ENCODE measurements at places on chromosomes 7 and 10. TPM values are rescaled to one million over a fixed set of nuclear protein-coding genes. Genes with fewer than 3 reads are reported as not detected.
A peak's percentile ranks its signal among the peaks of the same experiment; 100 is the strongest.

- no peak for DNase-seq
- H3K27ac ChIP-seq = no peak overlapping the region
- H3K36me3 ChIP-seq = no peaks in the 10 kb centered on the region
- H3K4me3 ChIP-seq = no peak overlapping the region
These were observed 6.2 kb downstream of the LRIT1 start for GRCh38 chr10:84235096-84235495.

Gene TMEM229A
- polyA plus RNA-seq = not detected

DNA sequence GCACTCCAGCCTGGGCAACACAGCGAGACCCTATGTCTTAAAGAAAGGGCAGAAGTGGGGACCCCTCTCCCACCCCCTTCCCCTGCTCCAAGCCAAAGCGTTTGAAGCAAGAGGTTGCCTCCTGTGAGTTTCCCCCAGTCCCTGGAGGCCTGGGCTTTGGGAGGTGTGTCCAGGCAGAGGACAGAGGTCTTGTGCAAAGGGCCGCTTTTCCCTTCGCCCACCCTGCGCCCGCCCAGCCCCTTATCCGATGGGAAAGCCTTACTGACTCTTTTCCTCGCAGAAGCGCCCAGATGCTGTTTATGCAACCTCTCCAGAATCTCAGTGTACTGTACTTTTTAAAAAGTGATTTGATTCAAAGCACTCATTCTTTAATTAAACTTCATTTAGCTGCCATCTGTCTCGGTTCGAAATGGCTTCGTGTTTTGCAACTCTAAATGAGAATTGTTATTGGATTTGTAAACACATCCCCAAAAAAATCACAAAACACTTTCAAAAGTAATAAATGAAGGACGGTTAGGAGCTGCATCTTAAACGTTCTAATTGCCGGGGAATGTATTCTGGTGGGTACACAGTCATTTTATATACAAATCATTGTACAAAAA lies 50.5 kb upstream of the GTF2I start:
- no peaks in the 10 kb centered on the region for H3K27me3 ChIP-seq
- peak overlapping the region; percentile 46 for H3K4me3 ChIP-seq
- H3K27ac ChIP-seq = peak overlapping the region; percentile 82
- H3K4me1 ChIP-seq = peaks cover 13% of the 10 kb centered on the region
- H3K36me3 ChIP-seq = no peaks in the 10 kb centered on the region

GRCh38 chr10:21584834-21585530 lies 51.0 kb downstream of the MLLT10 start:
- no peaks in the 10 kb centered on the region for H3K27me3 ChIP-seq
- H3K27ac ChIP-seq = no peak overlapping the region
- no peak overlapping the region for H3K4me3 ChIP-seq
- peaks cover 13% of the 10 kb centered on the region for H3K36me3 ChIP-seq
- no peaks in the 10 kb centered on the region for H3K4me1 ChIP-seq

Gene HTR5A
- polyA plus RNA-seq = not detected

Gene SFRP4
- polyA plus RNA-seq = 0.28 TPM

DNA sequence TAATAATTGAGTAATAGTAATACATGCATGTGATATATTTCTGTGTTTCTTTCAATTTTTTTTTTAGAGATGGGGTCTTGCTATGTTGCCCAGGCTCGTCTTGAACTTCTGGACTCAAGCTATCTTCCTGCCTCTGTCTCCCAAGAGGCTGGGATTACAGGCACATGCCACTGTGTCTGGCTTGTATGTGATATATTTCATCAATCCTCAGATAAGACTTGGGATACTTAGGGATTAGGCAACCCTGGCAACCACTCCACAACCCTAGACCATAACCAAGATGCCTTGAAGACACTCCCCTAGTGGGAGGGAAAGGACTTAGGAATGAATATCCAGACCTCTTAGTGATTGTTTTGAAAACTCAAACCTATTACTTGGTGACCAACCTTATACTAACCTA lies 154.8 kb downstream of the CCDC3 start:
- no peaks in the 10 kb centered on the region for H3K27me3 ChIP-seq
- no peak overlapping the region for H3K4me3 ChIP-seq
- DNase-seq = no peak

Gene PNLIPRP2
- not detected for polyA plus RNA-seq

DNA sequence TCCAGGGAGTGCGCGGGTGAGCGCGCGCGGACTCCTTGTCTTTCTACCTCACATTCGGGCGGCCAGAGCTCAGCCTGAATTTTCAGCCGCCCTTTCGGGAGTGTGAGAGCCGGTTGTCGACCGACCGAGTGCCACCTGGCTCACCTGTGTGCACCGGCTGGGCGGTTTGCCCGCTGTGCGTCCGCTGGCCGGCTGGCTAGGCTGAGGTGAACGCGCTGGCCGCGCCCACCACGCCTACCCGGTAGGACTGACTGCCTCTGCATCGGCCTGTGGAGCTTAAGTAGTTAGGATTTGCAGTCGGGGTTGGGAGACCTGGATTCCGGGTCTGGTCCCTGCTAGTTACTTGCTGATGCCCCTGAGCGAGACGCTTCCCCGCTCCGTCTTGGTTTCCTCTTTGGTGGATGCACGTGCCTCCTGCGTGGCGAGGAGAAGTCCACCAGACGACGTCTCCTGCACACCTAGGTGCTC lies 553 bp downstream of the TSPAN15 start:
- peaks cover 4% of the 10 kb centered on the region for H3K36me3 ChIP-seq
- peak; percentile 72 for DNase-seq
- peak overlapping the region; percentile 85 for H3K4me3 ChIP-seq
- no peaks in the 10 kb centered on the region for H3K4me1 ChIP-seq
- no peaks in the 10 kb centered on the region for H3K27me3 ChIP-seq

DNA sequence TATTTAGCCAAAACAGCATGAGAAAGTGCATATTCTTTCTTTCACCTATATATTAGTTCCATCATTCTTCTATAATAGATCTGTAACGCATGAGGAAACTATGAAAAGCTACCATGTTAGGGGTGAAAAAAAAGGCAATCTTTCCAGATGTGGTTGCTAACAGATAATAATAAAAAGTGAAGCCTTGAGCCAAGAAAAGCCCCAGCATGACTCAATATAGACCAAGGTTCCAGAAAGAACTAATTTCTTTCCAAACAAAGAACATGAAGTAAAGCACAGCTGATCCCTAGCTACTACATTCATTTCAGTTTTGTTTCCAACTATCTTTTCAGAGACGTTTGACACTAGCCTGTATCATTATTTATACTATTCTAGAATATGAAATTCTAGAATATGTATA lies 16.4 kb downstream of the ARL4A start:
- H3K4me1 ChIP-seq = no peaks in the 10 kb centered on the region
- H3K27me3 ChIP-seq = no peaks in the 10 kb centered on the region
- no peaks in the 10 kb centered on the region for H3K36me3 ChIP-seq

GRCh38 chr10:42304341-42304740 lies 334.0 kb downstream of the ZNF33B start:
- no peaks in the 10 kb centered on the region for H3K36me3 ChIP-seq
- H3K27me3 ChIP-seq = no peaks in the 10 kb centered on the region
- DNase-seq = no peak
- H3K4me3 ChIP-seq = no peak overlapping the region
- no peak overlapping the region for H3K27ac ChIP-seq

DNA sequence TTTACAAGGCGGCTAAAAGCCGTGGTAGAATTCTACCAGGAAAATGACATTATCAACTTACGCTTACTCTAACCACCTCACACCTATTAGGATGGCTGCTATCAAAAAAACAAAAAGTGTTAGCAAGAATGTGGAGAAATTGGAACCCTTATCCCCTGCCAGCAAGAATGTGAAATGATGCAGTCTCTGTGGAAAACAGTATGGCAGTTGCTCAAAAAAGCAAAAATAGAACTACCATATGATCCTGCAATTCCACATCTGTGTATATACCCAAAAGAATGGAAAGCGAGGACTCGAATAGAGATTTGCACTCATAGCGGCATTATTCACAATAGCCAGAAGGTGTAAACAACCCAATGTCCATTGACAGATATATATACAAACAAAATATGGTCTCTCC lies 61.3 kb downstream of the KIF5B start:
- no peaks in the 10 kb centered on the region for H3K27me3 ChIP-seq
- no peaks in the 10 kb centered on the region for H3K36me3 ChIP-seq
- H3K4me3 ChIP-seq = no peak overlapping the region
- DNase-seq = no peak
- no peak overlapping the region for H3K27ac ChIP-seq

DNA sequence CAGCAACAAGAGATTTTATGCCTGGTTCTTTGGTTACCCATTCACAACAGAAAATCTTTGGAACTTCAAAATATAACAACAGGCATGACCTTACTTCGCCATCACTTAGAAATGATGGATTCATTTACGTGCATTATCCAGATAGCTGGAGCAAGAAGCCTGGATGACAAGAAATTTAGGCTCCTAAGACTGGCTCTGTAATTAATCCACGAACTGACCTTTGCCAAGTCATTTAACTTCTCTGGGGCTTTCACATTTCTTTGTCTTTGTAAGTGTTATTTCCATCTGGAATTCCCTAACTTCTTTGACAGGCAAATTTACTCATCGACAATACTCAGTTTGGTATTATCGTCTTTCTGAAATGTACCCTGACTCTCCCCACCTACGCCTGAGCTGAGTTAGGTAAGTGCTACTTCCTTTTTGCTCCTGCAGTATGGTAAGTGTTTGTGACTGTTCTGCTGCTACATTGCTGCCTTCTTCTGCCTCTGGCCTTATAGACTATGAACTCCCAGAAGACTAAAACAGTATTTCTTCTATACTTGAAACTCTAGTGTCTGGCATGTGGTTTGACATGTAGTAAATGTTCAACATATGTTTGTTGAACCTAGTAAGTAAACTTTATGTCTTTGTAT lies 5.5 kb upstream of the MDFIC start:
- no peak for DNase-seq
- H3K4me3 ChIP-seq = no peak overlapping the region
- no peaks in the 10 kb centered on the region for H3K4me1 ChIP-seq
- H3K27me3 ChIP-seq = no peaks in the 10 kb centered on the region

DNA sequence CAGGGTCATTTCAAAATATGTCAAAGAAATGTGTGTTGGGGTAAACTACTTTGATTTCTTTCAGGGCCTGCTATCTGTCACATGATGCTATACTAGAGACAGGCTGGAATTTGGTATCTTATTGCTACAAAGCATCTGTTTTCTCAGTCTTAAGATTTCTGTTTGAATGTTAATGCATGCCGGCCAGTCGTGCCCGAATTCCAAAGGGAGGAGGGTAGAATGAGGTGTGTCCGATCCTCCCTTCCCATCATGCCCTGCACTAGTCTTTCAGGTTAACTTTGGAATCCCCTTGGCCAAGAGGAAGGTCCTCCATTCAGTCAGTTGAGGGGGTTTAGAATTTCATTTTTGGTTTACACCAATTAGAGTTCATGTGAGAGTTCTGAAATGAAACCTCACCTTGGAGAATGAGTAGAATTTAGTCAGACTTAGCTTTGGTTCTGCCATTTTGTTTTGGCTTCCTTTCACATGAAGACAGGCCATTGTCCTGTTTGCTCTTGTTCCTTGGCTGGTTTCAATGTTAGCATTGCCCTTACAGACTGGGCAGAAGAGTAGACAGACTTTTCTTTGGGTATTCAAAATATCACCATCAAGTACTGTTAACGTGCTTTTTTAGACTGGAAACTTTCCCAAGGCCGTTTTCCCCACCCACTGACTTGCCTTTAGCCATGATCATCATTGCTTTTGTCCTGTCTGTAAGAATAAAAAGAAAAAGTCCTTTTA lies 95.8 kb downstream of the CAMK1D start:
- no peak overlapping the region for H3K4me3 ChIP-seq
- no peaks in the 10 kb centered on the region for H3K36me3 ChIP-seq
- no peak for DNase-seq
- H3K27me3 ChIP-seq = no peaks in the 10 kb centered on the region
- H3K4me1 ChIP-seq = peaks cover 22% of the 10 kb centered on the region

DNA sequence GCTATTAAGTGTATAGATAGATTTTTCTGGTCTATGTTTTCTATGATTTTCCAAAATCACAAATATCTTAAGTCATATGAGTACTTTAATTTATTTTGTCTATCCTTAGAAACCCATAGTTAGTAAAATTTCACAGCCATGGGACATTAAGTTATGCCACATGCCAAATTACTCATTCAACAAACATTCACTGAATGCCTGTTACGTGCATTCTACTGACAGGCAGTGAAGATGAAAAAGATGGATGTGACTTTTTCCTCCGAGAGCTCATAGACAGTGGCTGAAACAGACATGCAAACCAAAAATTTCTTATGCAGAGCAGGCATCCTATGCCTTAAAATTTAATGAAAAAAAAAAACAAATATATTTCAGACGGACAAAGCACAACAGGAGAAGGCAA lies 84.9 kb downstream of the CHRM2 start:
- no peak overlapping the region for H3K4me3 ChIP-seq
- H3K27me3 ChIP-seq = no peaks in the 10 kb centered on the region
- H3K36me3 ChIP-seq = no peaks in the 10 kb centered on the region
- no peak for DNase-seq
- H3K4me1 ChIP-seq = peaks cover 27% of the 10 kb centered on the region

GRCh38 chr10:47181052-47181849 lies 118.7 kb upstream of the GDF10 start:
- no peak overlapping the region for H3K27ac ChIP-seq
- H3K36me3 ChIP-seq = no peaks in the 10 kb centered on the region
- no peak for DNase-seq
- H3K4me3 ChIP-seq = no peak overlapping the region

DNA sequence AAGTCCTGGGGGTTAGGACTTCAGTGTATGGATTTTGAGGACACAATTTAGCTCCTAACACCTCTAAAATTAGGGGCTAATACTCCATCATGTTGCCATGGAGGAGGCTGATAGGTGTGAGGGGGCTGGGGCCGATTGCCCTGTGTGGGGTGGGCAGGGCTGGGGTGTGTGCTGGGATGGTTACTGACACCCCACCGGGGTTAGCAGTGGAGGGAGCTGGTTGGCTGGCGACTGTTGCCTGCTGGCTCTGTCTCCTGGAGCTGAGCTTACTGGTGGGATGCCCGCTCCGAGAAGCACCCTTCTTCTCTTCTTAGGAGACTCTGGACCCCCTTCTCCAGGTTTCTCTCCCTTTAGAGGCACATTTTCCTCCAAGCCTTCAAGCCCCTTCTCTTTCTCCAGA lies 22.2 kb upstream of the SH2D4B start:
- H3K4me1 ChIP-seq = no peaks in the 10 kb centered on the region
- DNase-seq = peak; percentile 40
- H3K27ac ChIP-seq = no peak overlapping the region
- H3K27me3 ChIP-seq = no peaks in the 10 kb centered on the region
- H3K36me3 ChIP-seq = peaks cover 56% of the 10 kb centered on the region
- no peak overlapping the region for H3K4me3 ChIP-seq

DNA sequence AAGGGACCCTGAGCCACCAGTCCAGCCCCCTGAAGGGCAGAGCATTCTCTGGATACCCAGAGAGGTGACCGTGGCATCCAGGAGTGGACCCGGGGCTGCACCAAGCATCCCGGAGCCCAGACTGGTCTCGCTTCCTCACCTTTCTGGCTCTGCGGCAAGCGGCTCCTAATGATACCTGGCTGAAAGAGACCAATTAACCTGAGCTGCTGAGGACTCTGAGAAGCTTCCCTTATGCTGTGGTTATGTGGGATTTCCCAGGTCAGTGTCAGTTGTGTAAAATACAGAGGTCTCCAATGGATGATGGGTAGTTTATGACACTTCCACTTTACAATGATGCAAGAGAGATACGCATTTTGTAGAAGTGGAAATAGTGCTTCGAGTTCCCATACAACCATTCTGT lies 51.5 kb downstream of the PFKFB3 start:
- no peaks in the 10 kb centered on the region for H3K4me1 ChIP-seq
- no peaks in the 10 kb centered on the region for H3K36me3 ChIP-seq
- no peak overlapping the region for H3K27ac ChIP-seq
- no peak overlapping the region for H3K4me3 ChIP-seq
- no peaks in the 10 kb centered on the region for H3K27me3 ChIP-seq

Gene MSS51
- polyA plus RNA-seq = not detected

- DNase-seq = no peak
- no peaks in the 10 kb centered on the region for H3K27me3 ChIP-seq
- H3K4me1 ChIP-seq = peaks cover 38% of the 10 kb centered on the region
- peak overlapping the region; percentile 49 for H3K27ac ChIP-seq
These were observed 6.5 kb downstream of the SGCE start for GRCh38 chr7:94649450-94649849.

Measured in sigmoid colon (tissue), 7 donors.